Dermis microvascular lymphatic vessel endothelial cell (primary cell): ENCODE measurements at places on chromosomes 5 and 9.

- no peak for DNase-seq
Observed at GRCh38 chr5:131148835-131149234, 16.2 kb downstream of the HINT1 start.

- DNase-seq: no peak
Observed at GRCh38 chr5:139474890-139475791, 4.3 kb downstream of the SMIM33 start.

DNA sequence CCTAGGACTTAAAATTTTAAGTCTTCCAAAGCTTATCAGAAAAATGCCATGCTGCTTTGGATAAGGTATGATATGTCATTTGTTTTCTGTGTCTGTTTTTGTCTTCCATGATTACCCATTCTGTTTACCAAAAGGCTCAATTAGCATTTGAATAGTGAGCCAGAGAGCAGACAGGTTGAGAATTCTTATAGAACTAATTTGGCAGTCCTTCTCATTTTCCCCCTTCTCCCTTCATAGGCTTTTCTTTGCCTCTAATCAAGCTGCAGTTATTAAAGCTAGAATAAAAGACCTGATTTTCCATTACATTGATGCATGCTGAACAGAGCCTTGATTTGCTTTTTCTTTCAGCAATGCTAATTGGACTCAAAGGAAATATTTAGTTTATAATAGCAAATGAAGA lies 993.0 kb downstream of the MAT2B start:
- DNase-seq: no peak

DNA sequence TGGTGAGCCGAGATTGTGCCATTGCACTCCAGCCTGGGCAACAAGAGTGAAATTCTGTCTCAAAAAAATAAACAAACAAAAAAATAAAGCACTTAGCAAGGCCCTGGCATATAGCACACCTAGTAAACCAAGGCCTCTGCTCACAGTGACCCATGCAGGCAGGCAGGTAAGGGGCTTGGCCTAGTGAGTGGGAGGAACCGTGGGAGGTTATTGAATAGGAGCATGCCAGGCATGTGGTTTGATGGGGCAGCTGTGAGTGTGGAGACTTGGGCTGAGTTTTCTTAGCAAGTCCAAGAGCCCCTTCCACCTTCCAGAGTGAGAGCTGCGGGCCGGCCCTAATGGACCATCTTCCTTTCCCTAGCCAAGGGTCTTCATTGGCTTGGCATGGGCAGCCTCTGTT lies 4.5 kb upstream of the NDST1 start:
- DNase-seq: no peak

- no peak for DNase-seq
Observed at GRCh38 chr9:79377339-79377855, 194.4 kb upstream of the TLE4 start.

DNA sequence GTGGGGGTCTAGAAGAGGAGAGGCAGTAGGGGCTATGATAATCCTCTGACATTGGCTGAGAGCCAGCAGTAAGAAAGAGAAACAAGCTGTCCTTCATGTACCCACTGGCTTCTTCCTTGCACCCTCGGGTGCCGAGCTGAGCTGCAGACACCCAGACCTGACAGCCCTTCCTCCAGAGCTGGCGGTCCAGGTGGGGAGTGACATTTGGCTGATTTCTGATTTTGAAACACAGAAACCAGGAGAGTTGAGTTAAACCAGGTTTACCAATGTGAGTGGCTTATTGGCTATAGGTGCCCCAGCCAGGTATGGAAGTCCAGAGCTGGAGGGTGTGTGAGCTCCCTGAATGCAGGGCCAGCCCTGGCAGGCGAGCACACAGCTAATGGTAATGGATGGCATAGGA lies 59.2 kb downstream of the GADD45G start:
- no peak for DNase-seq

GRCh38 chr5:73692166-73692640 lies 66.2 kb downstream of the ARHGEF28 start:
- DNase-seq: peak; percentile 28

DNA sequence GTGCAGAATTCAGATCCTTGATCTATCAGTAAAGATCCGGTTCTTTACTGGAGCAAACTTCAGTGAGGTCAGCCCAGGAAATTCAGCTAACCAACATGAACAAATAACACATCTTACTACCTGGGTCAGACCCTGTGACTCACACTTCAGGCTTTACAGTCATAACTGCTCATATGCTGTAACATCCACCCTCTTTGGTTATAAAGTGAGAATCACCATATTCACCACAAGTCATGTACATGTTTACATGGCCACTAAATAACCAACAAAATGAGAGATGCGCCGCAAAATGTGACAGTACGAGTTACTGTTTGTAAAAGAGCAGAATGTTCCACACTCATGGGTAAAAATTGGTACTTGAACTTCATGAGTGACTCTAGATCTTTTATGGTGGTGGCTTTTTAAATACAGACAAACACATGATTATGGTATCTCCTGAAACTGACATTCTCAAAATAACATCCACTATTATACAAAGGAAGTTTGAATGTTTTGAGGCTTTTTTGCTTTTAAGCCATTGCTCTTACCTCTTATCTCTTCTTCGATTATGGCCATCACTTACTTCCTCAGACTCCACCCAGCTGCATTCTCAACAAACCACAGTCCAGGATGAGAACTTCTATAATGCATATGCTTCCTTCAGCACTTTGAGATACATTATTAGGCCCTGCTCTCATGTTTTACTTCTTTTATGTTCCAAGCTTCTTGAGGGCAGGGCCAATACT lies 516.6 kb downstream of the RAB3C start:
- DNase-seq: no peak

DNA sequence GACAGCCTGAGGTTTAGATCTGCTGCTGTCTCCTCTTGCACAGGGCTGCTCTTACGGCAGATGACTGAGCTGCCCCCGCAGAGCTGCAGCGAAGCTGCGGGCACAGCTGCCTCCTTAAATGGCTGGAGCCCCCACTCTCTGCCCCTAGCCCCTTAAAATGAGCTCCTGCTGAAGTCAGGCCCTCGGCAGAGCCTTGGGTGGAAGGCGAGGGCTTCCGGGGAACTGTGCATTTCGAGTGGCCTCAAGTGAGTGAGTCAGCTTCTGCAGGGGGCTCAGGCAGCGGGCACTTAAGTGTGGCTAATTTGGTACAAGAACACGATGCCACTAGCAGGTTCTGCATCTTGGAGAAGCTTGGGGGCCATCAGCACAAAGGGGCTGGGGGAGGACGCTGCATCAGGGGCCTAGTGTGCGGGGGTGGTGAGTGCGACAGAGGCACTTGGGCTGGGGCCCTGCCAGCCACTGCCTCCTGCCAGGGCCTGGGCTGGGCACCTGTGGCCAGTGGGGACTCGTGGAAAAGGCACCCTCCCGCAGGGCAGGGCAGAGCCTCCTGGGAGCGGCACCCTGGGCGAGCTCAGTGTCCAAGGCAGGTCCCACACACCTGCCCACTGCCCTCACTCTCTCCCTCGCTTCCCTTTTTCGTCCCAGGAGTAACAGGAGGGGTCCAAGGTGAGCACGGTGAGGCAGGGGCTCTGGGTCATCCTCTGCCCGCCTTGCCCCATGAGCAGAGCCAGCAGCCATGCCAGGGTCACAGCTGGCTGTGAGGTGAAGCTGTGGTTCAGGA lies 28.8 kb upstream of the RNU6ATAC start:
- no peak for DNase-seq

DNA sequence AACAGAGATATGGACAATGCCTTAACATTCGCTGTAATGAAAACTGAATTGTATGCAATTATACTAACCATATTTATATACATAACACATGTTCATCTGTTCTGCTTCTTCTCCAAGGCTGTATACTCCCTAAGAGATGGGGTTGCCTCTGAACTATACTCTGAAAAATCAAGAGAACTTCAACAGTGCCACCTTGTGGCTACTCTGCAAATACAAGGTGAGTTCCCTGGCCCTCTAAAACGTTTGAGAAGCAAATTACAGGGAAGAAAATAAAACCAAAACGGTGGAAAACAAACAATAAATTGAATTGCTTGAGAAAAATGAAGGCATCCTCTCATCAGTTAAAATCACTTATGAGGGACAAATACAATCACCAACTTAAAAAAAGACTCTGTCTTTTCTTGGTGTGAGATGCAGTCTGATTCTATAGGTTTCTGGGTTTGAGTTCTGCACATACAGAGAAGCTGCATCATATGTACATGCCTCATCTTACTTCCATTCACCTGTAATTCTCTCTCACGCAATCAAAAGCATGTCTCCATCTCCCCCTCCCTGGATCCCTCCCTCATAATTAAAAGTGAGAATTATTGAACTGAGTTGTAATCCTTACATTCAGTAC lies 98.6 kb downstream of the FBXW11 start:
- peak; percentile 65 for DNase-seq

DNA sequence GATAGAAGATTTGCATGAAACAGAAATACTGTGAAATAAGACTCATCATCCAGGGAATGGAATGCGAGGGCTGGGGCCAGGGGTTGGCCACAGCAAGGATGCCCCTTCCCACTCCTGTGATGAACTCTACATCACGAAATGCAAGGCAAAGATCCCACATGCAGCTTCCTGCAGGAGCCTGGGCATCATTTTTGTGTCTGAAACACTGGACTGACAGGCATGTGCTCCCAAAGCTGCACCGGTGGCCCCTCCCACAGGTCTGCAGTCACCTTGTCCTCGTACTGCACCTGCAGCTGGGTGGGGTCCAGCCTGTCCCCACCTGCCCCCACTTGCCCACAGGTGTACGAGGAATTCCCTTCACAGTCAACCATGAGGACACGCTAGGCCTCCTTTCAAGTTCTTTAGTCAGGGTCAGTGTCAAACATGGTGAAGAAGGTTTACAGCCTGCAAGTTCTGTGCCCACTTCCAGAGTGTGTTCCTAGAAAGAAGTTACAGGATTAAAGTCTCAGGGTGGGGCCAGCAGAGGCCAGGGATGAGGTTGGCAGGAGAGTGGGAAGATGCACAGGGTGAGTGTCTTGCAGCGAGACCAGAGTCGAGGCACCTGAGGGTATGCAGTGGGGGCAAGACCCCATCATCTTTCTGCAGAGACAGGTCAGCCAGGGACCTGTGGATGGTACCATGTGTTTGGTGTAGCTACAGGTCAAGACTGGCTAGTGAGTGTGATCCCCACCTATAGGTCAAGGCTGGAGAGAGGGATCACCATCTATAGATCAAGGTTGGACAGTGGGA lies 155.0 kb upstream of the IRX2 start:
- DNase-seq: no peak

DNA sequence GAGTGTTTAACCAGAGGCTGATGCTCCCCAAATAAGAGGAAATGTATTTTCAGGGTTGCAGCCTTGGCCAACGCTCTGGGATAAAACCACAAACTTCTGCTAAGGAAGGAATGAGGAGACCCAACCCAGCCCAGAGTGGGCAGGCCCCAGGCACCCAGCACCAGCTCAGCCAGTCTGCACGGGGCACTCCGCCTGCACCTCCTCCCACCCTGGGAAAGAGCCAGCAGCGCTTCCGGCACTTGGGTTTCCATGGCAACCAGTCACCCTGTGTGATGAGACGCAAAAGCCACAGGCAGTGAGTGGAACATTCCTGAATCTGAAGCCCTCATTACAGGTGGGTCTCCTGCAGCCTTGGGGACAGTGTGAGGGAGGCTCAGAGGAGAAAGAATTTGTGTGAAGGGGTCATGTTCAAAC lies 85.2 kb upstream of the ZBTB43 start:
- DNase-seq: peak; percentile 64

GRCh38 chr5:93302711-93303110 lies 278.3 kb downstream of the NR2F1-AS1 start:
- DNase-seq: no peak

GRCh38 chr5:152855441-152855840 lies 450.4 kb upstream of the NMUR2 start:
- DNase-seq: no peak

DNA sequence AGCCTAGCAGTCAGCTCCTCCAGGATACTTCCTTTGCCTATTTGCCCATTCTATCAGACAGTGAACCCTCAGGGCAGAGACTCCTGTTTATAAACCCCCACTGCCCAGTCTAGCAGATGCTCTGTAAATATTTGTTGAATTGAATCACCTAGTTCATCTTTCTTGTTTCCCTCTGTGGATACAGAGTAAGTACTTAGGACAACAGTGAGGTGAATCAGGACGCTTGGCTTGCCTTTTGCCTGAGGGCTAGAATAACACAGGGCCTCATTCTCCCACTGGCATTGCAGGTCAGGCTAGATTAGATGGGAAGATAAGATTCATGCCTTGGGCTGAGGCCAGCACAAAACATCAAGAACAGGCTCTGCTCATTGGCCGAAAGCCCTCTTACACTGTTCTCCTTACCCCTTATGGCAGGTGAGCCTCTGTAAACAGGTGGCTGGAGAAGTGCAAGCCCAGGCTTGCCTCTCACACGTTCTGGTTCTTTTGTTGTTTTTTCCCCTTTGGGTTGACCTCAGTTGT lies 22.2 kb downstream of the TNFSF8 start:
- no peak for DNase-seq

- no peak for DNase-seq
Observed at GRCh38 chr5:143156572-143156971, 246.9 kb downstream of the NR3C1 start.

DNA sequence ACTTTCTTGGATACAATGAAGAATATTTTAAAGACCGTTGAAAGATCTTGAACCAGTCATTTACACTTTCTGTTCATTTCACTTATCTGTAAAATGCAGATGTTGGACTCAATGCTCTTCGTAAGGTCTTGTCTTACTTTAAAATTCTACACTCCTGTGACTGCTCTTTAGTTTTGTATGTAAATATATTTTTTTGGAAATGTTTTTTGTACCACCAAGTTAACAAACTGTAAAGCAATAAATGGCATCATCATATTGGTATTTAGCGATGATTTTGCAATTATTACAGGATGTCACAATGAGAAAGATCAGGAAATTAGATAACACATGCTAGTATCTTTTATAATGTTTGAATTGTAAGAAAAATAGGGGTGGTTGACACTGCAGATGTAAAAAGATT lies 80.8 kb upstream of the GNAQ start:
- DNase-seq: no peak

- no peak for DNase-seq
Observed at GRCh38 chr5:1034421-1034905, 25.9 kb downstream of the NKD2 start.

GRCh38 chr9:81635521-81636254 lies 53.7 kb downstream of the TLE1 start:
- no peak for DNase-seq

GRCh38 chr5:135435467-135436330 lies 11.4 kb downstream of the DCANP1 start:
- no peak for DNase-seq

DNA sequence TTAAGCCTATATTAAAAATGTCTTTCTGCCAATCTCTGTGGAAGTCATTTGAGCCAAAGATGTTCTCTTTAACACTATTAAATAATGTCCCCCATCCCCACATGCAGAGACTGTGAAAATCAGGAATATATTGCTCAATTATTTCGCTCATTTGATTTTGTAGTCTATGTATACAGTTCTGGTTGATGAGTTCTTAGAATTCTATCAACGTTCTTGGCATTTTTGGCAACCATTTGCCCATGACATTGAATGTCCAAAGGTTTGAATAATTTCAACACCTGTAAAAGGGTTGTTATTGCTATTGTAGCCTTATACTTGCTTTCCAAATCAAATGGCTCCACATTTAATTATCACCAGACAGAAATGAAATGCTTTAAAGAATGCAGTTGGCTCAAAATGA lies 536.1 kb downstream of the CAAP1 start:
- DNase-seq: no peak

GRCh38 chr5:4542145-4542778 lies 597.9 kb upstream of the ADAMTS16 start:
- DNase-seq: no peak

GRCh38 chr5:59506285-59506877 lies 387.1 kb downstream of the PDE4D start:
- peak; percentile 59 for DNase-seq
